ENCODE measurements at places on chromosomes 1 and 21.

GRCh38 chr1:217856342-217857034 is 225.3 kb downstream of the SPATA17 start:
- peak; percentile 1 for DNase-seq

- no peak for DNase-seq
Observed at GRCh38 chr1:234914606-234915290, 213.9 kb downstream of the TOMM20 start.

- DNase-seq = peak; percentile 56
Observed at GRCh38 chr1:200336901-200337391, 72.9 kb downstream of the ZNF281 start.

- peak; percentile 93 for DNase-seq
Observed at GRCh38 chr1:24201941-24202440, 14.9 kb upstream of the IFNLR1 start.

- no peak for DNase-seq
Observed at GRCh38 chr1:151918819-151919610, 9.7 kb upstream of the THEM4 start.

GRCh38 chr1:243354511-243355153 is 98.8 kb downstream of the SDCCAG8 start:
- DNase-seq = peak; percentile 17

- peak; percentile 51 for DNase-seq
Observed at GRCh38 chr1:110508028-110508940, 10.7 kb downstream of the KCNA10 start.

DNA sequence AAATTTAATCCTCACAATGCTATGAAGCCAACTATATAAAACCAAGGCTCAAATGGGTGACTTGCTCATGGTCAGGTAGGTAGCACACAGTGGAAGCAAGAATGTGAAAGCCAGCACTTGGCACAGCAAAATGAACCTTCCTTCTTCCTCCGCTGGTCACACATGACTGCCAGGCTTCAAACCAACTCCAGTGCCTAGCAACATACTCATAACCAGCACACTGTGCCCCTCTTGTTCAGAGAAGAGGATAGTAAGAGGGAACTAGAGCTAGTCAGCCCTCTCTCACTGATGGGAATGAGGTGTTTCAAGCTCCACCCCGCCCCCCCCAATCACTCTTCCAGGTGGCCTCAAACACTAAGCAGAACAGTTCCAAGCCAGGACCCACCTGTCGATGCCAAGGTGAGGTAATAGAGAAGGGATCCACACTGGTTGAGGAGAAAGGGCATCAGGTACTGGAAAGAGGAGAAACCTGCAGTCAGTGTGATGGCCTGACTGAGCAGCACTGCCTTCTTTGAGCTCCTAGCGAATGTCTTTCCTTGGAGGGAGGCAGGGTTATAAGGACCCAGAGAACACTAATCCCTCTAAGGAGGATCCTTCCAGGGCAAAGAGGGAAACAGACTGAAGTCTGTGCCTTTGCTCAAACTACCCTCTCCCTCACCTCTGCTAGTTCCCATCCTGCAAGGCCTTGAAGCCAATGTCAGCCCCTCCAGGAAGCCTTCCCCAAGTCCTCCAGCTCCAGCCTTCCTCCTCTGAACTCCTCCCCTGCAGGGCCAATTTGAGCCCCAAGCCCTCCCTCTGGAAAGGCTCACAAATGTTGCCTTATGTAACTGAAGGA is 1.2 kb downstream of the TMEM234 start:
- DNase-seq = no peak

- DNase-seq = no peak
Observed at GRCh38 chr1:6586404-6586816, 6.6 kb downstream of the ZBTB48 start.
